Skin of body (tissue), 3 donors: ENCODE measurements at places on chromosomes 7 and 10. TPM values are rescaled to one million over a fixed set of nuclear protein-coding genes. Genes with fewer than 3 reads are reported as not detected.
A peak's percentile ranks its signal among the peaks of the same experiment; 100 is the strongest.

Gene PDGFA
- total RNA-seq, result 30.0 TPM

Gene IFIT2
- 8.6 TPM for total RNA-seq

- no peak for DNase-seq
Observed at GRCh38 chr7:1331561-1332467, 99.1 kb downstream of the UNCX start.

DNA sequence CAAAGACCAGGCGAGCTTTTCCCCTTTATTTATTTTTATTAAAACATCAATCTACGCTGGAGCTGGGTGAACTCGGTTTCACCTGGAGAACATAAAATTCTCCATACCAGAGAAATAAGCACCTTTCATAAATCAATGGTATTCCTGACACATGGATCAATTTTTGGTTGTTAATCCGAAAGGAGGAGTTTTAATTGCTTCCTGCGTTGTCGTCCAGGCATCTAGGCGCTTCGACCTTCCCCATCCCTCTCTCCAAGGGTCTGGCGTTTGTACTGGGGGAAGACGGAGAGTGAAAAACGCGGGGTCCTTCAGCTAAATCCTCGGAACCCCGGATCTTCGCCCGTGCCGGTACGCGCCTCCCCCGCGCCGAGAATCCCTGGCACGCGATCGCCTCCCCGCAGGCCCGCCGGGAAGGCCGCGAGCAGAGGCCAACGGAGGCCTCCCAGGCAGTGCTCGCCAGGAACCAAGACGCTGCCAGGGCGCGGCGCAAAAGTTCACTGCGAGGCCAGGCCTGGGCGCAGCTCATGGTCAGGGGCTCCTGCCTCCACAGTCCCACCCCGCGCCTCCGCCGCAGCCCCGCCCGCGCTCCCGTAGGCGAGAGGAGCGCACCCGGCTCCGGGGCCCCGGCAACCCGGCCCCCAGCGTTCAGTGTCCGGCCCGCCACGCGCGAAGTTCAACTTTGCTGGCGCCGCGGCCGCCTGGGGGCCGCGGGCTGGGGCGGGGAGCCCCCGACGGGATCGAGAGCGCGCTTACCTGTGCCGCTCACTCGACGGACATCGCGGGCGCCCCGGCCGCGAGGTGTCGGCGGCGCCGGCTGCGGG lies 8.3 kb upstream of the EBF3 start:
- peak; percentile 57 for DNase-seq

DNA sequence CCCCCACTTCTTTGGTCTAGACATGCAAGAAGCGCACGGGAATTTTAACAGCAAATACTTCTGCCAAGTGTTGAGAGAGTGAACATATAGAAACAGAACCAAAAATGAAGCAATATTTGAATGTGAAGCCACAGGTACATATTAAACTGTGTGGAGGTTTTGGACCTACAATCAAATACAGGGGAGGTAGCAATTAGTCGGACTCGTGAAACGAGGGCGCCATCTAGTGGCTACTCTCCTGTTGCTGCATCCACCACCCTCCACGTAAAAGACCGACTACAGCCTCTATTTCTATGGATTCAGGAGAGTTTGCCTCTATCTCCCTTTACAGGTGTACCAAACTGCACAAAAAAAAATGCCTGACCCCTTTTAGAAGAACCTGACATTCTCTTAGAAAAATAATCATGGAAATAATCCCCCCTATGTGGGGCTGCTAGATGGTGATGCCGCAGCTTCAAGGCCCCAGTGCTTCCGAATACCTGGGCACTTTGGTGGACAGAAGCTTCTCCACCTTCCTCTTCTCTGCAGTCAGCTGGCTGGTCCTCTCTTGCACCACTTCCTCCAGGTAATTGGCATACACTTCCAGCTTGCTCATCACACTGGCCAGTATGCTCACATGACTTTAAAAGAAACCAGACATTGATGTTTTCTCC lies 31.7 kb downstream of the TECTB start:
- DNase-seq, result peak; percentile 48

Gene ZNF777
- total RNA-seq, result 3.4 TPM

DNA sequence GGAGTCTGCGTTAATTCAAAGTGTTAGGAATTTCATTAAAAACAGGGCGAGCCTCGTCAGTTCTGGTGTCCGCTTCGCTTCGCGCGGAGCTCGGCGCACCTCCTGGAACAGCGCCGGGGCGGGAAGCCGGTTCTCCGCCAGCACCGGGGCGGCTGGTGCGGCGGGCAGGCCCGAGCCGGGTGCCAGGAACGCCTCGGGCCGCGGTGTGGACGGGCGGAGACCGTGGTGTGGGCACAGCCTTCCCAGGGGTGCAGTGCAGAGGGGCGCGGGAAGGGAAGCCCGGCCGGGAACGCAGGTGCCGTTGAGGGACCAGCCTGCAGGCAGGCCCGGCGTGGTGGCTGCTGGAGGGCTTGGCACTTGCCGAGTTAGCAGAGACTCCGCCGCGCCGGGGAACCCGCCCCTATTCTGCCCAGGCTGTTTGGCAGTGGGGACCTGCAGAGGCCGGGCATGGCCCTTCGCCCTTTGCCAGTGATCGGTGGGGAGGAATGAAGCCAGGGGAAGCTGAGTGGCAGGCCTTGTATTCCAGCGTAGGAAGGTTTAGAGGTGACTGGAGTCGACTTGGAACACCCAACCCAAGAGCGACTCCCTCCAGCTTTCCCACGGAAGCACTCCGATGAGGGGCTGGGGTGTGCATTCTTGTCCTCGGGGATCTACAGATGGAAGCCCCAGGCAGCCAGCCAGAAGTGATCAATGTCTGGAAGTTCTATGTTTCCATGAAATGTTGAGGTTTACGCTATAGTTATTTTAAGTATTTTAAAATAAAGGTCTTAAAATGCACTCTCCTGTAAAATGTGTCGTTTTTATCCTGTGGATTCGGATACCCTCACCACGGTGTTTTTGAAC lies 945 bp upstream of the RHEB start:
- DNase-seq, result peak; percentile 54

Gene GIMAP4
- 19.1 TPM for total RNA-seq

DNA sequence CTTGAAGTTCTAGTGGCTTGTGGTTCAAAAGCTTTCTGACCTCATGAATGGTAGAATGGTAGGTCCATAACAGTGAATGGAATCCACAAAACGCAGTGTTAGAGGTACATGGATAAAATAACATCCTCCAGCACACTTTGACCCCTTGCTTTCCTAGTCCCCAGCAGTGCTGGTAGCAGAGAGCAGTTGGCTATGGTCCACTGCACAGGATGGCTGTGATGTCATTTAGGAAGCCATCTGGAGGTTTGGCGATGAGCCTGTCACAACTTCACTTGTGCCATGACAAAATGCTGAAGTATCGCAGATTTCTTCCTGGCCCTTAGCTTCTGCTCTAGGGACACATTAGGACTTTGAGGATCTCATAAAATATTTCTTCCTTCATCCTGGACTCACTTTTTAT lies 300.0 kb upstream of the FZD8 start:
- no peak for DNase-seq

Gene TECPR1
- total RNA-seq, result 8.3 TPM

- DNase-seq, result no peak
Observed at GRCh38 chr7:34612661-34613060, 45.4 kb upstream of the NPSR1 start.

GRCh38 chr10:28320799-28321198 lies 17.9 kb upstream of the MPP7 start:
- no peak for DNase-seq

- no peak for DNase-seq
Observed at GRCh38 chr10:75663947-75664664, 232.7 kb downstream of the LRMDA start.

DNA sequence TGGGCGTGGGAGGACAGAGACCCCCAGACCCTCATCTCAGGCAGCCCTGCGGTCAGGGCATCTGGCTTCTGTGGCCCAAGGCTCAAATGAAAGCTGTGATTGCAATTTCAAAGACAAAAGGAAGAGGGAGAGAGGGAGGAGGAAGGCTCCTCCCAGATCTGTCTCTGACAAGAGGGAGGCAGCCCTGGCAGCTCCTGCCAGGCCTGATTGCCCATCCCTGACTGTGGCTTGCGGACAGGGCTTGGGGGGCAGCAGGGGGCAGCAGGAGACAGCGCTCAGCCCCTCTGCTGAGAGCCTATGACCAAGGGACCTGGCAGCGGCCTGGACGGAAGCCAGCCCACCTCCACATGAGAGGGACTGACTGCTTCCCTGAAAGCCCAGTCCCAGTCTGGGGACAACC lies 91.8 kb downstream of the PTPRN2 start:
- DNase-seq, result no peak

Gene CLRN3
- 0.39 TPM for total RNA-seq

DNA sequence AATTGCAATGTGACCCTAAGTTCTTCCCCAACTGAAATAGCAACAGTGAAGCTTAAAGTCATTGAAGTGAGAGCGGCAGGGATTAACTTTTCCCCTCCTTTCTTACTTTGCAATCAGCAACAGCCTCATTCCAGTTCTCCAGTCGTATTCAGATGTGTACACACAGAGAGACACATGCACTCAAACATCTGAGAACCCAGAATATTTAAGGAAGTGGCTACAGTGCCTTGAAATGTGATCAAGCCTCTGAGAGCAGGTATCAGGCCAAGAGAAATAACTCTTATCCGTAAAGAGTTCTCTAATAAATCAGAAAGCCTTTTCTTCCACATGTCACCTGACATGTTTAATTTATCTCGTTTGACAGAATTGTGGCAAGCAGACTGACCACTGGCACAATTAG lies 388.9 kb upstream of the NPVF start:
- DNase-seq, result no peak

DNA sequence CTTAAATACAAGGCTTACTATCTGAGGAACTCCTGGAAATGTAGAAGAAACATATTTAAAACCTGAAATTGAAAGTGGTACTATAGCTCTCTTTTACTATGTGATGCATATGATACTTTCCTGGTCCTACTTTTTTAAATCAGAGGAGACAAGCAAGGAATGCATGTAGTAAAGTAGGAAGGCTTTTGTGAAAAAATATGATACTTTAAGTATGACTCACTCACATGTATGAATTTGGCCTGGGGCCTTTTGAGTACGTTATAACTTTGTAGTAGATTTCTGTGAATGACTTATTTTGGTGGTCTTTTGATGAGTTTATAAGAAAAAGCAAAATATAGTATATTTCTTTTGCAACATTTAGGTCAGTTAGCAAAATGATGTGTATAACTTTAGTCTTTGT lies 53.8 kb downstream of the TAX1BP1 start:
- DNase-seq, result no peak

GRCh38 chr7:98930921-98931320 lies 52.6 kb downstream of the TRRAP start:
- DNase-seq, result no peak

Gene LFNG
- 27.0 TPM for total RNA-seq

- peak; percentile 29 for DNase-seq
Observed at GRCh38 chr10:3432081-3432825, 259.7 kb upstream of the PITRM1 start.

DNA sequence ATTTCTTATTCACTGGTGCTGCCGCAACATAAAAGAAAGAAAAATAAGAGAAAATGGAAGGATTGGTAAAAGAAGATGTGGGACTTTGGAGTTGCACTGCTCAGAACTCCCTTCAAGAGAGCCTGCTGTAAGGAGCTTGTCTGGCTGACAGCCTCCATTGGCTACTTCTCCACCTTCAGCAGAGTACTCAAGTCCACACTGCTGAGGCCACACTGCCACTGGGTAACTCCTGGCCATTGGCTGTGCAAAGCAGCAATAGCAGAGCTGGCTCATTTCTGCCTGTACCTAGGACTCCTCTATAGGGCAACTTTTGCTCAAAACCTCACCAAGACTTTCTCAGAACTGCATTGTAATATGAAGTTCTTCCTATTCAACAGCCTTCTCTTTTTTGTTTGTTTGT lies 38.7 kb upstream of the PCLO start:
- no peak for DNase-seq

- DNase-seq, result no peak
Observed at GRCh38 chr7:24833549-24833948, 76.3 kb upstream of the GSDME start.

Gene RPEL1
- not detected for total RNA-seq

Gene HTR5A
- not detected for total RNA-seq

Gene LRIT1
- not detected for total RNA-seq

DNA sequence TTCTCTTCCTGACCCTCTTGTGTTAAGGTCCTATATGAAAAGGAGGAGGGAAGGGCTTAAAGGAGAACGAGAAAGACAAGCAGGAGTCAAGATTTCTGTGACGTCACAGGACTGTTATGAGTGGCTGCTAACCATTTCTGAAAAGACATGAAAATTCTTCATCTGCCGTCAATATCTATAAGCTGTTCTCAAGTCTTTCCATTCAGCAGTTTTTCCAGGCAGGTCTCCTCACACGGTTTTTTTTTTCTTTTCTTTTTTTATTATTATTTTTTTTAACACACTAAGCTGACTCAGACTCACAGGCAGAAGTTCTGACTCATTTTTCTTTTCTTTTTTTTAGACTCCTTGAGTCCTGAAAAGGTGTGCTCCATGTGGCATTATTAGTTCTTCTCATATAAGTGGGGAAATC lies 72.0 kb downstream of the DGKI start:
- DNase-seq, result no peak

- DNase-seq, result no peak
Observed at GRCh38 chr7:68622500-68622899, 975.8 kb upstream of the AUTS2 start.

- no peak for DNase-seq
Observed at GRCh38 chr7:98988641-98989040, 110.3 kb downstream of the TRRAP start.

GRCh38 chr7:113431406-113431805 lies 313.1 kb upstream of the SMIM30 start:
- DNase-seq, result peak; percentile 70

- no peak for DNase-seq
Observed at GRCh38 chr7:80940539-80941207, 21.8 kb upstream of the SEMA3C start.

DNA sequence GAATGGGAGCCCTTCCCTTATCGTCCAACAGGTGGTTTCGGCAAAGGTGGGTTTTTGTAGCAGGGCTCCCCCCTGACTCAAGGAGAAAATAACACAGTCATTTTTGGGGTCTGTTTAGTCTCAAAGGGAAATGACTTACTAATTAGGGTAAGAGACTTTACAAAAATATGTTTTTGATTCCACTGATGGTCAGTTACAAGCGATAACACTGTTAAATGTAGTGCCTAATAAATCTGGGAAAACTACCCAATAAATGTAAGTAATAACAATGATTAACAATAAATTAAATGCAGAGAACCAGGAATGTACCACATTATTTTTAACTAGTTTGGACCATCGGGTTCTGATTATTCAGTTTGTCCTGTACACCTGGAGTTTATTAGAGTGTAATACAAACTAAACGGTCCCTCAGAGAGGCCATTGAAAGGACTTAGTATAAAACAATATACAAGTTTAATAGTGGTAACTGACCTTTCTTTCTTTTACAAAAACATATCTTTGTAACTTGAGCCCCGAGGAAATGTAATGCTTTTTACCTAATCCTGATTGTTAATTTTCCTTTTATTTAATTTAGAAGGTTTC lies 216.2 kb upstream of the HABP2 start:
- DNase-seq, result no peak
